Tibial nerve (tissue), 4 donors: ENCODE measurements at places on chromosomes 3 and 15.
A peak's percentile ranks its signal among the peaks of the same experiment; 100 is the strongest.

DNA sequence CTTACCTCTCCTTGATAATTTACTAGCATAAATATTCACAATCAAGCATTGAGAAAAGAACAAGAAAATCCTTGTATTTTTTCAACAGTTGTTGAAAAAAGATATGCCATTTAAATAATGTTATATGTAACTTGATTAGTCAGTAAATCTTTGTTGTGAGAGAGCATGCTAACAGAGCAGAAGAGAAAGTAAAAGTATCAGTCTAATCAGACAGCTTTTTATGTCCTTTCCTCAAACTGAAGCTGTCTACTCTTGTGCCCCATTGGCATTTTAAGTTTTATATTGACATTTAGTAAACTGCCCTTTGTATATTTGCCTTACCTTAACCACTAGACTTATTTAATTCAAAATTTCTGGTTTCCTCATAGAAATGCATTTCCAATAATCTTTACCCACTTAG is 668.7 kb downstream of the OTOL1 start:
- no peak overlapping the region for H3K4me3 ChIP-seq
- no peak overlapping the region for H3K27ac ChIP-seq
- H3K36me3 ChIP-seq: no peaks in the 10 kb centered on the region
- H3K27me3 ChIP-seq: no peaks in the 10 kb centered on the region
- H3K4me1 ChIP-seq: no peaks in the 10 kb centered on the region
- no peak for DNase-seq

GRCh38 chr3:177622982-177623617 is 425.8 kb upstream of the TBL1XR1 start:
- no peaks in the 10 kb centered on the region for H3K36me3 ChIP-seq
- H3K27me3 ChIP-seq: no peaks in the 10 kb centered on the region
- H3K27ac ChIP-seq: no peak overlapping the region
- H3K4me3 ChIP-seq: no peak overlapping the region

DNA sequence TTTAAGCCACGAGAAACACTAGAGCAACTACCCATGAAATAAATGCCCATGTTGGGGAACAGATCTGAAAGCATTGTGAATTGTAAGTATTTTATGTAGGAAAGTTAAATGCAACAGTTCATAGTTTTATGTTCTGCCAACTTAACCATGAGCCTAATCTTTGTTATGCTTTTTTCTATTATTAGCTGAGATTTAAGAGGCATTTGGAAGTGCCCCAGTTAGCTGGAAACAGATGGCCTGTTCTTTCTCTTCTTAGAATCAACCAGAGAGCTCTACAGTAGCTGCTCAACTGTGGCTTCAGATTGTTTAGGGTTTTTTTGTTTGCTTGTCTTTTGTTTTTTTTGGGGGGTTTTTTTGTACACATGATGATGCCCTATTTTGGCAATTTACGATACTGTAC is 284.4 kb downstream of the KCNH8 start:
- DNase-seq: no peak
- no peak overlapping the region for H3K27ac ChIP-seq
- no peaks in the 10 kb centered on the region for H3K36me3 ChIP-seq

GRCh38 chr3:53707222-53707621 is 139.0 kb downstream of the CHDH start:
- no peak for DNase-seq
- no peak overlapping the region for H3K27ac ChIP-seq
- no peaks in the 10 kb centered on the region for H3K27me3 ChIP-seq

GRCh38 chr3:125647318-125648014 is 52.2 kb upstream of the OSBPL11 start:
- no peak for DNase-seq
- H3K27me3 ChIP-seq: no peaks in the 10 kb centered on the region
- H3K27ac ChIP-seq: no peak overlapping the region
- no peaks in the 10 kb centered on the region for H3K4me1 ChIP-seq

- H3K36me3 ChIP-seq: no peaks in the 10 kb centered on the region
- DNase-seq: peak; percentile 24
- peak overlapping the region; percentile 59 for H3K27ac ChIP-seq
- H3K4me3 ChIP-seq: no peak overlapping the region
- no peaks in the 10 kb centered on the region for H3K4me1 ChIP-seq
Measured at GRCh38 chr15:76163457-76164295, 103.9 kb downstream of the TMEM266 start.

GRCh38 chr15:29819979-29820378 is 2.3 kb downstream of the TJP1 start:
- no peak for DNase-seq
- no peaks in the 10 kb centered on the region for H3K36me3 ChIP-seq
- H3K27me3 ChIP-seq: no peaks in the 10 kb centered on the region

- H3K4me1 ChIP-seq: no peaks in the 10 kb centered on the region
- no peak overlapping the region for H3K27ac ChIP-seq
- no peaks in the 10 kb centered on the region for H3K36me3 ChIP-seq
- no peaks in the 10 kb centered on the region for H3K27me3 ChIP-seq
- no peak overlapping the region for H3K4me3 ChIP-seq
Measured at GRCh38 chr3:174219738-174220137, 639.4 kb upstream of the NAALADL2 start.
